ENCODE measurements at places on chromosomes 16 and 17.

DNA sequence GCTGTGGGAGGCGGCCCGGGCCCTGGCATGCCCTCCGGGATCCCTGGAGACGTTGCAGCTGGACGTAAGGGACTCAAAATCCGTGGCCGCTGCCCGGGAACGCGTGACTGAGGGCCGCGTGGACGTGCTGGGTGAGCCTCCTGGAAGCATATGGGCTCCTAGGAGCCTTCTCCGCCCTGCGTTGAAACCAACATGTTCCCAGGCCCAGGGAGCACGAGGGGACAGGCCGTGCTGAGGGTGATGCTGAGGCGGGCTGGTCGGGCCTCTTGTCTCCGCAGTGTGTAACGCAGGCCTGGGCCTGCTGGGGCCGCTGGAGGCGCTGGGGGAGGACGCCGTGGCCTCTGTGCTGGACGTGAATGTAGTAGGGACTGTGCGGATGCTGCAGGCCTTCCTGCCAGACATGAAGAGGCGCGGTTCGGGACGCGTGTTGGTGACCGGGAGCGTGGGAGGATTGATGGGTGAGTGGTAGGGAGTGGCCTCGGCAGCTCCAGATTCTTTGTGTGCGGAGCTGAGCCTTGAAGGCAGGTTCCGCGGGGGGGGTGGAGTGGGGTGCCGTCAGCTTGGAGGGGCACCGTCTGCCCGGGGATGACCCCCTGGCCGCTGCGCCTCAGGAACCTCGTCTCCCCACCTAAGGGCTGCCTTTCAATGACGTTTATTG is 567 bp downstream of the HSD17B1 start:
- no peak for DNase-seq

DNA sequence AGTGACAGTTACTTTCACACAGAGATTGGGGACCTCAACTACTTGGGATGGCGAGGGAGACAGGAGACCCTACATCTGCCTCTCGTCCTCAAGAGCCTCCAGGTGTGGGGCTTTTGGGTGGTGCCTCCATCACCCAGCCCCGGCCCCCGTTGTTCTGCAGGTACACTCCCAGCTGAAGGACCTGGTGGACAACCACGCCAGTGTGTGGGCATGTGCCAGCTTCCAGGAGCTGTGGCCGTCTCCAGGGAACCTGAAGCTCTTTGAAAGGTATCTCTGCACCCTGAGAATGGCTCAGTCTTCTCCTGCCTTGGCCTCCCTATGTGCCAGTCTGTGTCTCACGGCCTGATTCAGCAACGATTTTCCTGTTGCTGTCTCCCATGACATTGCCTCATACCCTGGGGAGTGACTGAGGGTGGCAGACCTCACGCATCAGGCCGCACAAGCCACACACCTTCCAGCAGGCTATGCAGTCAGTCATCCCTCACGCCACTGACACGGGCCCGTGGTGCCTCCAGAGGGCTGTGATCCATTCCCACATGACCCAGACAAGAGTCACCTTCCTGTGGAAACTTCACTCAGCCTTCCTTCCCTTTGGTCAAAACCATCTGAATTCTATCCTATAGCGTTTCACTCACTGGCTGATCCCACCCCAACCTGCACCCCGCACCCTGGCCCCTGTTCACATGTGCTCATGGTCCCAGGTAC is 3.7 kb downstream of the CCNF start:
- no peak for DNase-seq

DNA sequence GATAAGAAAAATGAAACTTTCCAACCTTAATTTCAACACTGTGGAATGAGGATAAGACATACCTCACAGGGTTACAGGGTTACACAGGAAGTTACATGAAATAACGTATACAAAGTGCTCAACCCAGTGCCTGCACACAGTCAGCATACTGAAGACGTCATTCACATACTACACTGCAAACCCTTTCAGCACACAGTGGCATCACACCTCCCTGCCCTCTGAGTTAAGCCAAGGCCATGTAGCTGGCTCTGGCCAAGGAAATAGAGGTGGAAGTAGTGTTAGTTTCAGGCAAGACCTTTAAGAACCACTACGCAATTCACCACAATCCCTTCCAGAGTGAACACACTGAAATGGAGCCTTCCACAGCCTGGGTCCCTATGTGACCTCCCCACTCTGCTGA is 46.6 kb upstream of the GSG1L start:
- no peak for DNase-seq

GRCh38 chr17:81063106-81064093 is 28.4 kb downstream of the BAIAP2 start:
- DNase-seq, result no peak

DNA sequence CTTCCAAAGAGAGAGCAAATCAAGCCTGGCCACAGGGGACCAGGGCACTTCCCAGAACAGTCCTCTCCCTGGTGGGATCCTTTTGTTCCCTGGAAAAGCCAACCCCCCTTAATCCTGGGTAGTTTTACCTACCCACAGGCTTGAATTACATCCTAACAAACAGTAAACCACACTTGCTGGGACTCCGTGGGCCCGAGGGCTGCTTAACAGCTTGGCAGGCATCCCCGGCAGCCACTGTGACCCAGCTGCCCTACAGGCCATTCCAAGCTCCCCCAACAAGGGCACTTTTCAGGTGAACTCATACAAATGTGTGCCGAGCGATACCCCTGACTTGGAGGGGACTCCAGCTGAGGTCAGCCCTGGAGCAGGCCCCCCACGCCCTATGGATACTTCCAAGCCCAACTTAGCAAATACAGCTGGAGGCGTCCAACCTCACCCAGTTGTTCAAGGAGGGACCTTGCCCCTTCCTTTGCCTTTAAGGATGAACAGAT is 26.4 kb downstream of the ADCY9 start:
- DNase-seq, result no peak

All from KBM-7 (cell line).